ENCODE measurements at places on chromosomes 5 and 9.

GRCh38 chr5:33322632-33323031 is 118.1 kb upstream of the TARS1 start:
- no peak for DNase-seq

DNA sequence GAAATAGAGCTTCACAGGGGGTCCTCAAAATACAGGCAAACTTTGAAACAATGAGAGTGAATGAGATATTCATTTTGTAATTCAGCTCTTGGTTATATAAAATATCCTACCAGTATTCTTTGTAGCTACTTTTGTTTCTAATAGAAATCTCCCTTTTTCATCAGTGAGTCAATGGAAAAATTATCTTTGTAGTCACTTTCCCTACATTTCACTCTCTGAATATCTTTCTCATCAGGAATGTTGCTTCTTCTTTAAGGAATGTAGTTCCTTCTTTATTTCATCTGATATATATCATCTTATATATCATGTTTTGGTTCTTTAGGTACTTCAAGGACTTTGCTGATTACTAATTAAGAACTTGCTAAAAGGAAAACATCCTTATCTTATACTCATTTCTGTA is 280.3 kb upstream of the NUDT12 start:
- DNase-seq, result no peak

GRCh38 chr5:54994628-54995027 is 9.2 kb upstream of the ESM1 start:
- no peak for DNase-seq

- no peak for DNase-seq
These were observed 34.0 kb downstream of the BOD1 start for GRCh38 chr5:173582216-173583111.

DNA sequence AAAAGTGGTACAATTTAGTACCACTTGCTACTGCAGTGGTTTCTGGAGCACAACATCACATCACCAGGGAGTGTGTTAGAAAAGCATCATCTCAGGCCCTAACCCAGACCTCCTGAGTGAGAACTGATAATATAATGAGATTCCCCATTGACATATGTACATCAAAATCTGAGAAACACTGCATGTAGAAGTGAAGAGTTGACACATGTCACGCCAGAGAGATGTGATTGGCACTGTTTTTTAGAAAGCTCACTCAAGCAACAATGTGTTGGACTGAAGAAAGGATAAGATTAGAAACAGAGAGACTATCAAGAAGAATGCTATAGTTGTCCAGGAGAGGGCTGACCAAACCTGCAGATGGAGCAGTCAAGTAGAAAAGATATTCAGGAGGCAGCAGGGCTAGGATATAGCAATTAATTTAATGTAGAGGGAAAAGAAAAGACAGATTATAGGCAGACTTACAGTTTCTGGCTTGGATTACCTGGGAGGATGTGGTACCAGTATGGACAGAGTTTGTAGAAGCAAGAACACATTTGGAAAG is 324.4 kb upstream of the ADAMTSL1 start:
- no peak for DNase-seq

DNA sequence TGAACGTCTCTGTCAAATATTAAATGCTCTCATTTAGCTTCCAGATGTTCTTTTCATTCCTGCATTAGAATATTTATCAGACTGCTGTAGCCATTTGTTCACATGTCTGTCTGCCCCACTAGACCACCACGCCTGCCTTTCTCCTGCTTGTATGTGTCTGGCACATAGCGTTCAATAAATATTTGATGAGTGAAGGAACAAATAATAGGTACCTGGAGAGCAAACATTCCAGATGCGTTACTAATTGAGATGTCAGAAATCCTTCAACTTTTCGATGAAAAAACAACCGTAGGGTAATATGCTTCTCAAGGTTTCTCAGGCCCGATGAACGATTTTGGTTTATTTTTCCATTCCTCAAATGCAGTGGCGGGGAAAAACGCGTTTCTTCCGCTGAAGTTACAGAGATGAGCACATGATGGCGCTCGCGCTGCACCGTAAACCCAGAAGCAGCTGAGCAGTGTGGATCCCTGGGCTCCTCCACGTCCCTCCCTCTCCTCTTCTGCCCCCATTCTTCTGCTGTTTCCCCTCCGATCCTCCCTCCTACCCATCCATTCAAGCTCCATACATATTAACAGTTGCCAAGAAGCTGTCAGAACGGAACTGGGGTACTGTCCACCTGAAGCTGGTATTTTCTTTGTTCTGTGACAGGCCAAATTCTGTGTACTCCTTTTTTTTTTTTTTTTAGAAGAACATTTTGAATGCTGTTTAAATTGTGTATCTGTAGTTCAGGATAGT is 245.4 kb downstream of the MPDZ start:
- DNase-seq, result peak; percentile 70

DNA sequence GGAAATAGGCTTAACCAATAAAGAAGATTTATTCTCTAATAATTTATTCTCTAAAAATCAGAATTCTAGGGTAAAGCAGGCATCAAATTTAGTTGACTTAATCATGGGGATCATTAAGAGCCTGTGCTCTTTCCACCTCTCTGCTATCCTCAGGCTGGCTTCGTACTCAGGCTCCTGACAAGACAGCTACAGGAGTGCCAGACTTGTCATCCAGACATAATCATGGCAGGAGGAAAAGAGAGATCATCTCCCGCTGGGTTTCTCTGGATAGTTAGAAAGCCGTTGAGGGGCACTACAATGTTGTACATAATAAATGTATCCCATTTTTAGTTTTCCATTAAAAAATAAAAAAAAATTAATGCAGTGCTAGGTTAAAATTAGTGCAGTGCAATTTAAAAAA is 171.9 kb downstream of the SEC61B start:
- DNase-seq, result no peak

- no peak for DNase-seq
These were observed 142.6 kb downstream of the SAXO1 start for GRCh38 chr9:18890372-18890771.

DNA sequence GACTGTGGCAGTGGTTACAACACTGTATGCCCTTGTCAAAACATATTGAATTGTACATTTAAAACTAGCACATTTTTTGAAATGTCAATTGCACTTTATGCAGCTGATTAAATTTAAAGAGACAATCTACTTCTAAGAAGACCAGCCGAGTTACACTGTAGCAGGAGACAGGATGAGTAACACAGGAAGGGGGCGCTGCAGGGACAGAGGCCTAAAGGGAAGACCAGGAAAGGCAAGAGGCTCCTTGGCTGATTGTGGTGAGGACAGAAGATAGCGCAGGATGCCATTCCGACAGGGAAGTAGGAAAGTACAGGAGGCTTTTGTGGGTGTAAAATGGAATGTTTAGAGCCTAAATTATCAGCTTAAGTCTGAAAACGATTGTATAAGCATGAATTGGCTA is 28.2 kb upstream of the PPP2R2B start:
- DNase-seq, result peak; percentile 10

GRCh38 chr5:139795074-139796001 is at the start of gene PSD2:
TSS of gene PSD2 (plus strand) at chr5:139795808. CDS start at chr5:139809441, 13,633 bp downstream.
- no peak for DNase-seq

DNA sequence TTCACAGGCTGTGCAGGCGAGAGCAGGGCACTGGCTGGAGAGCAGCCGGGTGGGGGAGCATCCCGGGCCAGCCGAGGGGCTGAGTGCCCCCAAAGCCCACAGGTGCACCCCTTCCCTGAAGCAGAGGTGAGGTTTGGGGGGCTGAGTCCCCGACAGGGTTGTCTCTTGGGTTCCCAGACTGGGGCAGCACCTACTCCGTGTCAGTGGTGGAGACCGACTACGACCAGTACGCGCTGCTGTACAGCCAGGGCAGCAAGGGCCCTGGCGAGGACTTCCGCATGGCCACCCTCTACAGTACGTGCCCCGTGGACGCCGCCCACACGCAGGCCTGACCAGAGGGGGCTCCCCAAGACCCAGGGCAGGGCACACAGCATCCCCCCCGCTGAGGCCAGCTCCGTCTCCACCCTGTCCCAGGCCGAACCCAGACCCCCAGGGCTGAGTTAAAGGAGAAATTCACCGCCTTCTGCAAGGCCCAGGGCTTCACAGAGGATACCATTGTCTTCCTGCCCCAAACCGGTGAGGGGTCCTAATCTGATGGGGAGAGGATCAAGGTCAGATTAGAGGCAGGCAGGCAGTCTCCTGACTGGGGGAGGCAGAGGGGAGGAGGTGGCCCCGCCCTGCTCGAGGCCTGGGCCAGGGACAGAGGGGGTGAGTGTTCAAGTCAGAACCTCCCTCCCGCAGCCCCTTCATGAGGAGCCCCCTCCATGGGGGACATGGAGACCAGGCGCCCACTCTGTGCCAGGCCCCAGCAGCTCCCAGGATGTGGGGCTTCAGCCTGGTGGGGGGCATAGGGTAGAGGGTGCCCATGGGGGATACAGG is 2.7 kb downstream of the PTGDS start:
- no peak for DNase-seq

All from neural crest cell (in vitro differentiated cells).